ENCODE measurements at places on chromosomes 7 and 10. TPM values are rescaled to one million over a fixed set of nuclear protein-coding genes. Genes with fewer than 3 reads are reported as not detected.

DNA sequence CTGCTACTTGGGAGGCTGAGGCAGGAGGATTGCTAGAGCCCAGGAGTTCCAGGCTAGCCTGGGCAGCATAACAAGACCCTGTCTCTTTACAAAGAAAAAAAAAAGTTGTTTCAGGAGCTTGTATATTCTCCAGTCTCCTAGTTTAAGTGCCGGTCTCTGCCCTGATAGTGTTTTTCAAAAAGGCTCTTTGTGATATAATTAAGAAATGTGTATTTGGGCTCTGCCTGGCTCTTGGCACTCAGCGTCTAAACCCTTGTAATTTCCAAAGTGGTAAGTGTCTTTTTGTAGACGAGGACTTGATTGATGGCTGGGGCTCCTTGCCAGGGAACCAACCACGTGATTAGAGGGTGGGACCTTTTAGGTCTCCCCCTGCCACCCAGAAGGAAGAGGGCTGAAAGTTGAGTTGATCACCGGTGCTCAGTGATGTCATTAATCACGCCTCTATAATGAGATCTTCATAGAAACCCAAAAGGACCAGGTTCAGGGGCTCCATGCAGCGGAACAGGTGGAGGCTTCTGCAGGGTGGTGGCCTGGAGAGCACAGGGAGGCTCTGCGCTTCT lies 4.4 kb downstream of the EIF3B start:
- DNase-seq, result no peak

DNA sequence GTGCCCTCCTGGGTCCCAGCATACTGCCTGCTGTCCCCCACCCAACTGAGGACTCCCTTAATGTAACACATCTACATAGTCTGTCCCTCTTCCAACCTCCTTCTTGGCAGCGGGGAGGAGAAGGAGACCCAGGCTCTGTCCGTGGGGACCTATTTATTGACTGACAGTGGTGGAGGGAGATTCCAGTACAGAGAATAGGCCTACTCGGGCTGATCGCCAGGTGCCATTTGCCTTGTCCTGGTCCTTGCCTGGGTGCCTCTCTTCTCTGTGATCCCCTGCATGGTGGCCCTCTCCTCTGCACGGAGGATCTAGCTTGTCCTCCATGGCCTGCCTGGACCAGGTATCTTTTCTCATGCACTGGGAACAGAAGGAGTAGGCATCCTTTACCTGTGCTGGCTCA lies 17.0 kb downstream of the GHRHR start:
- DNase-seq, result no peak

GRCh38 chr7:94350734-94351133 lies 44.0 kb upstream of the COL1A2 start:
- no peak for DNase-seq

- no peak for DNase-seq
These were observed 96.0 kb upstream of the JCAD start for GRCh38 chr10:30155401-30155800.

DNA sequence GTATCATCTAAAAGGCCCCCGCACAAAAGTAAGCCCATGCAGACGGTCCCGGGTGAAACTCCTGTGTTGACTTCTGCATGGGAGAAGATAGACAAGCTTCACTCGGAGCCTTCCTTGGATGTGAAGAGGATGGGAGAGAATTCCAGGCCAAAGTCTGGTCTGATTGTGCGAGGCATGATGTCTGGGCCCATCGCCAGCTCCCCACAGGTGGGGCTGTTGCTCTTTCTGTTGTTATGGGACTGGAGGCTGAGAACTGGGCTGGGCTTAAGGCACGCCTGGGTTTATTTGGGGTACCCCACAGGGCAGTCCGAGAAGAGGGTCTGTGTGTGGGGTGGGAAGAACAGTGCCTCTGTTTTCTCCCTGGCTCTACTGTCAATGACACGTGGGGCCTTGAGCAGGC lies 14.6 kb downstream of the MINDY4 start:
- DNase-seq, result no peak

GRCh38 chr10:125006921-125007426 lies 65.1 kb downstream of the ZRANB1 start:
- no peak for DNase-seq

DNA sequence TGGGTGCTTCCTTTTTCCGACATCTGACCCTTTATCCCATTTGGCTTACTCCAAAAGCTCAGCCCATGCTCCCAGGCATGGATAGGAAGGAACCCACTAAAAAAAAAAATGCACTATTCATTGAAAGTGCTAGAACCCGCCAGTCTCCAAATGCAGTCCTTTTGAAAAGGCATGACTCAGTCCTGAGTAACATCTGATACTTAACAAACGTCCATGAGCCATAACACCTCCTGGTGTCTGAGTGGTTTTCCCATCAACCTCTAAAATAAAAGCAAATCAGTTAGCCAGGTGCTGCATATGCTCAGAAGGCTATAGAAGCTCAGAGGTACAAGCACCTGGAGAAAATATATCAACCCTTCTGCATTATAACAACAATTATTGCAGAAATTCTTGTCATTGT lies 45.0 kb upstream of the CACUL1 start:
- no peak for DNase-seq

DNA sequence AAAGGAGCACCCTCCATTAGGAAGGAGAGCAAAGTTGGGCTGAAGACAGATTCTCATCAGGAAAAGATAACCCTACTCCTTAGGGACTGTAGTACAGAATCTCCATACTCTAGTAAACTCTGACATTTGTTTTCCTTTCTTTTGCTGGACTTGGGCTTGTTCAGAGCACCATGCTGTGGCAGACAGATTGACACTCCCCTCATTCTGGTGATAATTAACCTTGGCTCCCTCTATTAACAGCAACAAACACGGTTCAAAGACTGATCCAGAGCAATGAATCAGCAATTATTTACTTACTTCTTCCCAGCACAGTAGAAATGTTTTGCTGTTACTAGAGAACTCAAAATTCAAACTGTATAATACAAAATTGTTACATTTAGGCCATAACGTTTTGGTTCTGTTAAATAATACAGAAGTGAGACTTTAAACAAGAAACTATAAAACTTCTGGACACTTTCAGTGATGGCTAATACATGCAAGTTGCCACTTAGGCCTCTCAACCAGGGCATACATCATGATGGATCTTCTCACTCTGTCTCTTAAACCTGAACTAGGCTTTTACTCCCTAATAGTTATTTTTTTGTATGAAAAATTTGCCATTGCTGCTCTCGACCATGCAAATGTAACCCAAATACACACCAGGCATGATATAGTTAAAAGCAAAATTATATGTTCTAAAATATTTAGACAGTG lies 639.0 kb downstream of the IPMK start:
- no peak for DNase-seq

GRCh38 chr7:5423306-5423975 lies at the start of gene TNRC18:
Gene TNRC18, minus strand, starts transcription at chr7:5423834. Its CDS starts 2,588 bp downstream, at chr7:5421246.
- DNase-seq, result peak; percentile 44

DNA sequence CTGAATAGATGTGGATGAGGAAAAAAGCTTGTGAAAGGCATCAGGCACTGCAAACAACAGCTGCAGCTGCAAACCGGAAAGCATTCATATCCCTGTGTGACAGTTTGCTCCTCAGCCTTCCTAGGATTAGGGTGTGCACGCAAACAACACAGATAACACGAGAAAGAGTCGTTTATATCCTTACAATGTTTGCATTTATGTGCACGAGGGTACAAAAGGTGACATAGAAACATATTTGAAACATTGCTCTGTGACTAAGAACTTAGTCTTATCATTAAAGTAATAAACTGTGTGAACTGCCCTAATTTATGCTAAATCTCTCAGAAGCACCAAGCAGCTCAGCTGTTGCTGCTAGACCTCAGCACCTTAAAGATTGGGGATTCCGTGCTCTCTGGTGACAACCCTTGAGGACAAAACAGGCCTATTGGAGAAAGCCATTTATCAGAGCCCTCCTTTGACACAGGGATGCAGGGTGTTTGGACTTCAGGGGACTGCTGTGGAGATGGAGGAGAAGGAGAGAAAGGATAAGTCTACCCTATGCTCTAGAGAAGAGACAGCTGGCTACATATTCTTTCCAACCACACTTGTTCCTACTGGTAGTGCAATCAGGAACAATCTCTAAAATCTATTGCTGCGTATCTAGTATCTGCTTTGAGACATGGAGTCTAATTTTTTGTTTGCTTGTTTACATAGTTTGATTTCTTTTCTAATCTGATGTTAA lies 176.2 kb downstream of the GNAT3 start:
- no peak for DNase-seq

The FRA10AC1 gene
- total RNA-seq, result 18.7 TPM

The PODXL gene
- total RNA-seq, result 1.4 TPM
